WTC11 (cell line): ENCODE measurements at places on chromosomes 1 and 21. TPM values are rescaled to one million over a fixed set of nuclear protein-coding genes. Genes with fewer than 3 reads are reported as not detected.

Gene NUF2
- 25.9 to 32.9 TPM (median 26.1 TPM) in 3 replicates for total RNA-seq

DNA sequence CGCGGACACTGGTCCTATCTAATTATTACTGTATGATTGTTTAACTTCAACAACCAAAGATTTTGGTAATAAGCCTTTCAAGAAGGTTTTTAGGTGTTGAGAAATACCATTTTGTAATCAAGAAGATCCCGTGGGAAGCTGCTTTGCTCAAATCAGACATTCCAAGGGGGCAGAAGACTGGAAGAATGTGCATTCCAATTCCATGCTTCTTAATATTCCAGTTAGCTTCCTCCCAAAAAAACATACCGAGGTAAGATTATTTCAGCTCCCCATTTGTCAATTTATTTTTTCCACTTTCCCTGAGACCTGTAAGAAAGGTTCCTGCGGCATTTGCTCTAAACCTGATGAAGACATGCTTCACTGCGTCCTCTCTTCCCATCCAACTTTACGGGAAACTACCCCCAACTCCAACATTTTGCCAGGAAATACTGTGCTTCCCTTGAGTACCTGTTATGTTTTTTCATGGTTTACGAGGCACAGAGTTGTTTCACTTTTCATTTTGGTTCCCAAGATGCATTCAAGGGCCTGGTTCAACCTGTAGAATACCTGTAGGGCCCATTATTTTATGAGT, 4.1 kb downstream of the CNN3 start:
- H3K4me3 ChIP-seq: no peak overlapping the region
- H3K4me1 ChIP-seq: peaks cover 69% of the 10 kb centered on the region
- peak overlapping the region; percentile 75 for H3K27ac ChIP-seq
- no peak for DNase-seq
- peaks cover 8% of the 10 kb centered on the region; the same call in 1 of the 2 replicates for H3K36me3 ChIP-seq
- no peaks in the 10 kb centered on the region for H3K27me3 ChIP-seq

DNA sequence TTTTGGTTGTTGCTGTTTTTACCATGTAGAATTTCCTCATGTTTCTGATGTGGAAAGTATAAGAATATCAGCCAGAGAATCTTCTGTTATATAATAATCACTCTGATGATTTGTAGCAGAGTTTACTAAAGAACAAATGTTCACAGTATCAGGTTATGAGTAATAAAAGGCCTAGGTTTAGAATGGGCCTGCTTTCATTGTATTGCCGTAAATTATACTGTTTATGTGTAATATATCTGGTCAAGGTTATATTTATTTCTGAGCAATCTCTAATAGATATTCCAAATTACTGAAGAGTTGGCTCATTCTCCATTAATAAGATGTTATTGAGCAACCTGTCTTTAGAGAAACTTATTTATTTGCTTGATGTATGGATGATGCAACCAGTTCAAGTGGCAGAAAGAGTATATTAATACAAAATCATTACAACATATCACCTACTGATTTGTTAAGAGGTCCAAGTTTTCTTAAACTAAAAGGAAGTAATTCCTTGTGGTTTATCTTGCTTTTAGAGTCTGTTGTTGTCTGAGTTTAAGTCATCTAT, 649.4 kb upstream of the CXADR start:
- no peak for DNase-seq
- no peak overlapping the region for H3K27ac ChIP-seq
- peaks cover 8% of the 10 kb centered on the region for H3K4me1 ChIP-seq

GRCh38 chr1:37238364-37239224, 204.3 kb upstream of the GRIK3 start:
- H3K4me3 ChIP-seq: no peak overlapping the region
- no peak for DNase-seq
- no peaks in the 10 kb centered on the region for H3K36me3 ChIP-seq
- peaks cover 74% of the 10 kb centered on the region for H3K4me1 ChIP-seq
- H3K27me3 ChIP-seq: peaks cover 31% of the 10 kb centered on the region
- H3K27ac ChIP-seq: no peak overlapping the region
